ENCODE measurements at places on chromosomes 2 and 18. TPM values are rescaled to one million over a fixed set of nuclear protein-coding genes. Genes with fewer than 3 reads are reported as not detected.

The CAPN14 gene
- 0.08 TPM for total RNA-seq

The STARD6 gene
- not detected for total RNA-seq

The MYO3B gene
- not detected for total RNA-seq

The PLCD4 gene
- 1.0 TPM for total RNA-seq

The CNDP1 gene
- 0.44 TPM for total RNA-seq

The KLHL14 gene
- total RNA-seq = 0.17 TPM
